Hematopoietic multipotent progenitor cell treated with erythropoietin and hydrocortisone succinate and interleukin-3 and kit ligand, for 4 days (in vitro differentiated cells): ENCODE measurements at places on chromosomes 3 and 15.

DNA sequence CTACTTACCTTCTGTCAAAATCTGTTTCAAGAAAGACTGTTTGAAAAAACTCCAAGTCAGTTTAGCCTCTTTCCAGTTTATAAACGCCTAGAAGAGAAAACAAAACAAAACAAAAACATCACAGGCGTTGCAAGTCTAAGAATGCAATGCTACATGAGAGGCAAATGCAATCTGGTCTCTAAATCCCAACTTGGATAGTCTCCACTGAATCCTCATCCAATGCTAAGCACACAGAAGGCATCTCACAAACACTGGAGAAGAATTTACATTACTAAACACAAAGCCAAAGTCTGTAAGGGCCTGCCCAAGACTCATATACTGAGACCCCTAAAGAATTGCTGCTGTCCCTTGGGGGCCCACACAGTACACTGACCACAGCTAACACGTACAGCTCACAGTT is 18.4 kb downstream of the RFT1 start:
- DNase-seq = no peak

DNA sequence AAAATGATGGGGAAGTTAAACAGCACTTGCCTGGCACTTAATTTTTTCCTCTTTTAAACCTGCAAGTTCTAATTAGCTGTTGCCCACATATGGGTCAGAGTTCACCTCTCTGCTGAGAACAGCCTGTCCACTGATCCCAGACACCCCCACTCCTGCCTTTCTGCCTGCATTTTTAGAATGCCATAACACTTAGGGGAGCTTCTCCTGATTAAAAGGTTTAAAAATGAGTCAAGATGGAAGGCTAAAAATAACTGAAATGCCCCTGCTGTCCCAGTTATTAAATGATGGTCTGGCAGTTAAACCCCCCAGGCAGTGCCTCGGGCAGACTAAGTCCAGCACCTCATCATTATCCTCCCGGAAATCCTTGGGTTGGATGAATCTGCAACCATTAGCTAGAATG is 913.6 kb upstream of the ARPP21 start:
- DNase-seq = no peak

- DNase-seq = peak; percentile 66
These were observed 1.9 kb downstream of the TBL1XR1 start for GRCh38 chr3:177195242-177195991.

DNA sequence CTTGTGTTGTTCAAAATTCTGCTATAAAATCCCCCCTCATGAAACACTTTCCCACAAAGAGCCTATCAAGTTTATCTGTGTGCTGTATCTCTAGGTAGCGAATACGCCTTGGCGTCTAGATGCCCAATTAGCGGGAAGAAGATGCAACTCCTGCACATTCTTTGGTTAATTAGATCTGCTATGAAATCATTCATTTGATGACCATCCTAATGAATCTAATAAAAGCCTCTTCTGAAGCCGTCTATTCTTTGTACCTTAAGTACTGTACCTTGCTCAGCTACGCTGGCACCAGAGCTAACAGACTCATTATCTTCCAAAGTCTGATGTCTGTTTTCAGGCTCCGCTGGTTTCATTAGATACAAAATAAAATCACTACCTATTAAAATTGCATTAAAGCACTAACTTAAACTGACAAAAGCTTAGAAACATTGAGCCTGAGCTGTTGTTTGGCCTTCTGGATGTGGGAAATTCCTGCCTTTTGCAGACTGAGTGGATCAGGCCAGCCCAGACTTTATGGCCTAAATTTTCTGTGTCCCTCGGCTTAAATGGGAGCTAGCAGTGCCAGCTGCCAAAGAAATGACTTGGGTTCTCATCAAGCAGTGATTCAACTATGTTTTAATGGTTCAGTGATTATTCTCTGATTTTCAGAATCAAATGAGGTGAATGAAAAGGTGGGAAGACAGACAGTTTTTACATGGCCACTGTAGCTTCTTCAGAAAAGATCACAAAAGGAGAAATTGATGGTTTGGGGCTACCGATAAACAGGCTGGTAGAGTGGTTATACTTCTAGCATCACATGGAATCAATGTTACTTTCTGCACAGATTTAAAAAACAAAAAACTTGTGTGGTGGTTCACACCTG is 28.4 kb upstream of the CHST2 start:
- DNase-seq = no peak

DNA sequence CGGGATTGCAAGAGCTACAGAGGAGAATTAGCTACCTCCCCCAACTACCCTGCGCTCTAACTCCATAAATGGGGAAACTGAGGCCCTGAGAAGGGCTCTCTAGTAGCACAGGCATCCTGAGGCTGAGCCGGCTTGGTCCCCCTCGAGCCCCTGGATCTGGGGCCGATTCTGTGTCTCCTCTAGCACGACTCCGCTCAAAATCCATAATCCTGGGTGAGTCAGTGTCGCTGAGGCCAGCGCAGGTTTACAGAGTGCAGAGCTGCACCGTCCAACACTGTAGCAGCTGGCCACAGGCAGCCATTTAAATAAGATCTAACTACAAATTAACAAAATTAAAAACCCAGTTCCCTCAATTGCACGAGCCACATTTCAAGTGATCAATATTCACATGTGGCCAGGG is 10.8 kb downstream of the GATA2 start:
- DNase-seq = peak; percentile 26

- peak; percentile 58 for DNase-seq
These were observed 18.2 kb upstream of the CEMIP start for GRCh38 chr15:80760960-80761359.

GRCh38 chr3:172029425-172030098 is 9.8 kb upstream of the FNDC3B start:
- DNase-seq = peak; percentile 55

GRCh38 chr3:47579875-47580274 is 1.2 kb upstream of the CSPG5 start:
- DNase-seq = no peak

GRCh38 chr3:32422943-32423342 is 31.3 kb downstream of the CMTM7 start:
- DNase-seq = no peak

DNA sequence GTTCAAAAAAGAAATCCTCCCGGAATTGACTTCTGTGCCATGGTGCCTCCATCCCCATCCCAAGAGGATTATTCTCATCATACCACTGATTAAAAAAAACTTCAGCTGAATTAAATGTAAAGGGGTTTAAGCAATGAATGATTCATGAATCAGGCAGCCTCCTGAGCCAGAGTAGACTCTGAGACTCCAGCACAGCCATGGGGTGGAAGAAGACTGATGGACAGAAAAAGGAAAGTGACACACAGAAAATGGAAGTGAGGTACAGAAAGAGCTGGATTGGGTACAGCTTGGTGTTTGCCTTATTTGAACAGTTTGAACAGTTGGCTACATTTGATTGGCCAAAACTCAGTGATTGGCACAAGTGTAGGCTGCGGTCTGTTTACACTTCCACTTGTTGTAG is 224.8 kb upstream of the ATP10A start:
- DNase-seq = no peak

- DNase-seq = no peak
These were observed 7.6 kb downstream of the MYO9A start for GRCh38 chr15:72110355-72110754.

- no peak for DNase-seq
These were observed 315.6 kb downstream of the SOX2 start for GRCh38 chr3:182027366-182027765.

DNA sequence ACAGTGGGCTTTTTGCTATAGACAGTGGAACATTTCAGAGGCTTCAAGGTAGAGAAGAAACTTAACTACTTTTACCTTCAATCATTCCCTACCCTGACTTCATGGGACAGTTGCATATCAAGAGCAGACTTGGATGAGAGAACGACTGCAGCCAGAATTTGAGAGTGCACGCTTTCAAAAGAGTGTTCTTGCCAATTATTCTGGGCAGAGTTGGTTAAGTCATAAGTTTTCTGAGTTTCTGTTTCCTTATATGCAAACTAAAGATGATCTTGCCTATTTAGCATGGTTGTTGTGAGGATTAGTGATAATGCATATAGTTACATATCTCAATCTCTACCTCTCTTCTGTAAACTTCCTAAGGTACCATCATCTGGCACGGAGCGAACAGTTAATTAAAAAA is 7.6 kb downstream of the SLC9A9 start:
- DNase-seq = no peak

- no peak for DNase-seq
These were observed 372.9 kb upstream of the LMCD1 start for GRCh38 chr3:8128686-8129085.

GRCh38 chr3:123791898-123792297 is 92.2 kb downstream of the MYLK start:
- DNase-seq = no peak

DNA sequence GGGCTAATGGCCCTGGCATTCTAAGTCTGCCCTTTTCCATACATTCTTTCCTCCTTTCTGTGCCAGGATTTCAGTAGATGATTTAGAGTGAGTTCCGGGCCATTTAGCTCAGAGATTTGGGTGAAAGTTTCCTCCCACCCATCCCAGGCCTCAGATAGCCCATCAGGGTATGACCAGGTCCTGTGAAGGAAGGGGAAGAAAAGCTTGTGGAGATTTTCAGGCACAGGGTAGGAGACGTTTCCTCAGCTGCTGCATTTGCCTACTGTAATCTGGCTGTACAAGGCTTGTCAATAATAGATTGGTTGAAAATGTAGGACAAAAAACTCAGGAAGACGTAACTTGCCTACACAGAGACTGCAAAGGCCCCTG is 63.2 kb upstream of the BCL6 start:
- DNase-seq = no peak

DNA sequence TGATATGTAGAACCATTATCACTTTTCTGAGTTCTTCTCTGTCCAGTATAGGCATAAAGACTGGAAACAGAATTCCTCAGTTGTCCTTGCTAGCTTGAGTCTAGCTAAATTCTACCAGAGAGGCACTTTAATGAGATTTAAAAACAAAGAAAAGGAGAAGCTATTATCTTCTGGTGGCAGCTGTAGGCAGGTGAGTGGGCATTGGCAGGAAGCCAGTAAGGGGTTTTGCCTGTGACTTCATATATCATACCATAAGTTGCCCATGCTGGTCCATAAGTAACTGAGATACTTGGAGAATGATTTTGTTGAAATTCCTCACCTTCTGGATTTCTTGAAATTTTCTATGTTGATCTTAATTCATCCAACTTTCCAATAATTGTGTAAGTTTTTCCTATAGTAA is 402.3 kb upstream of the TGFBR2 start:
- peak; percentile 32 for DNase-seq

DNA sequence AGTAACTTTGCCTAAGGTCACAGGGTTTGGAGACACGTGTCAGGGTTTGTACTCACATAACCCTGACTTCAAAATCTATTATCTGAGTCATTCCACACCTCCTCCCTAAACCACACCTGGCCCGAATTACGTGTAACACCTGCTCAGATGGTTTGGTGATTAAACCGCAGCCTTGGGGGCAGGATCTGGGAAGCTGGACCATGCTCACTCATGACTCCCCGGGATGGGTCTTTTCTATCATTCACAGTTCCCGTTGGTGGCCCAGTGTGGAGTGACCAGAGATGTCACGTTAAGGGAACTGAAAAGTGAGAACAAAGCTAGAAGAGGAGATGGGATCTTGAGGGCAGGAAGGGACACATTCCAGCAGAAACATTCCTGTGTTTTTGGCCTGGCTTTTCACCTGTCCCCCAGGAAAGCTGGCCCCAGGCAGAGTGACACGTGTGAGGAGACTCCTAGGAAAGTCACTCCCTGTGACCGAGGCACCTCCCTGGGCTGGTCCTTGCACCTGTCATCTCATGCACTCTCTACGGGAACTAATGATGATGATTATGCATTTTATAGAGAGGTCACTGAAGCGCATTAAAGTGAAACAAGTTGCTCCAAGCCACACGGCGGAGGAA is 75.4 kb upstream of the POMGNT2 start:
- DNase-seq = no peak

DNA sequence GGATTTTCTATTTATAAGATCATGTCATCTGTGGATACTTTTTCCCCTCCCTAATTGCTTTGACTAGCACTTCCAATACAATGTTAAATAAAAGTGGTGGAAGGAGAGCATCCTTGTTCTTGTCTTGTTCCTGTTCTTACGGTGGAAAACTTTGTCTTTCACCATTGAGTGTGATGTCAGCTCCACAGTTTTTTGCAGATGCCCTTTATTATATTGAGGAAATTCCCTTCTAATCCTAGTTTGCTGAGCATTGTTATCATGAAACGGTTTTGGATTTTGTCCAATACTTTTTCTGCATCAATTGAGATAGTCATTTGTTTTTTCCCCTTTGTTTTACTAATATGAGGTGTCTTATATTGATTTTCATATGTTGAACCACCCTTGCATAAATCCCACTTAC is 19.9 kb upstream of the IL20RB start:
- no peak for DNase-seq

GRCh38 chr15:96878129-96878528 is 547.6 kb downstream of the NR2F2 start:
- no peak for DNase-seq

DNA sequence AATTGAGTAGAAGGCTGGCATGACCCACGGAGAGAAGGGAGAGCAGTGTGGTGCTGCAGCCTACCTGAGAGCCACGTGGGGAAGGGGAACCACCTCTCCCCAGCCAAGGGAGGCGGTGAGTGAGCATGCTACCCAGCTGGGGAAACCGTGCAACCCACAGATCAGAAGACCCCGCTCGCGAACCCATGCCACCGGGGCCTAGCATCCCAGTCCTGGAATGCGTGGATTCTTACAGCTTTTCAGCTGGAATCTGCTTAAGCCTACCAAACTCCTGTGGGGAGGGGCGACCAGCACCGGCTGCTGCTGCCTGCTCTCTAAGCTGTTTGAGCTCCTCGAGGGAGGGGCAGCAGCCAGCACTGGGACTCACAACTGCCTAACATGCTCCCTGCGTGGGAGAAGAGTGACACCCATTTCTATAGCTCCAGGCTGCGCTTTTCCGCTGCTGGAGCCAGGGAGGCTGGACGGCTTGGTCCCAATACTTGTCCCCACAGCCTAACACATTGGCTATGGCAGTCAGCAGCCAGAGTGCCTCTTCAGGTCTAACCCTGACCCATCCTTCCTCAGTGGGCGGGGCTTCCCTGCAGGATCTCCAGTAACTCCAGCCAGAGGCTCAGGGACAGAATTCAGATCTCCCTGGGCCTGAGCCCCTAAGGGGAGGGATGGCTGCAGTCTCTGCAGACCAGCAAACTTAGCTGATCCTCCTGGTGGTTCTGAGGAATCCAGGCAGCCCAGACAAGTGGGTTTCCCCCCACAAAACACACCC is 20.0 kb upstream of the TEX55 start:
- no peak for DNase-seq

GRCh38 chr3:150376001-150376848 is 31.9 kb upstream of the TSC22D2 start:
- DNase-seq = peak; percentile 6

DNA sequence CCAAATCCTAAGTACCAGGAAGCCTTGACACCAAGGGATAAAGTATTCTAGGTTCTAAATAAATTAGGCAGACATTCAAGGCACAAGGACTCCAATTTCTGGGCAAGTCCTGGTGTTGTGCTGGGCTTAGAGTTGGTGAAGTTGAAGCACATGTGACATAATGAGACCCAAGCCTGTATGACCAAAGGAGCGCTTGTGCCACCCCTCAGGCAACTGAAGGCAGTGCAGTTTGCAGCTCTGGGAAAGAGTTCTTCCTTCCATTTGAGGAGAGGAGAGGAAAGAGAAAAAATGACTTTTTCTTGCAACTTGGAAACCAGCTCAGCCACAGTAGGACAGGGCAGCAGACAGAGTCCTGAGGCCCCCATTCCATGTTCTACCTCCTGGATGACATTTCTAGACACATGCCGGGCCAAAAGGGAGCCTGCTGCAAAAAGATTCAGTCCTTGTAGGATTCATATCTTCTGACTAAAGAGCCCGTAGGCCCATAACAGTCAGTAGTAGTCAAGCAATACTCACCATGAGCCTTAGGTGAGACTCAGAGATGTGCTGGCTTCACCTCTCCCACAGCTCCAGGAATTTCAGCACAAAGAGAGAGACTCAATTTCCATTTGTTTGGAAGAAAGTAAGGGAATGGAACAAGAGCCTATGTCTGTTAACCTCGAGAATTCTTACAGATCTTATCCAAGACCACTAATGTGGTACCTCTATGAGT is 588.8 kb upstream of the BCHE start:
- peak; percentile 53 for DNase-seq
